ENCODE measurements at places on chromosomes 12 and 14.

- DNase-seq, result no peak
Observed at GRCh38 chr12:63163541-63163940, 12.5 kb upstream of the AVPR1A start.

- no peak for DNase-seq
Observed at GRCh38 chr14:100056964-100057795, 8.0 kb upstream of the EVL start.

GRCh38 chr12:69978020-69978419 lies 153.0 kb downstream of the MYRFL start:
- no peak for DNase-seq

DNA sequence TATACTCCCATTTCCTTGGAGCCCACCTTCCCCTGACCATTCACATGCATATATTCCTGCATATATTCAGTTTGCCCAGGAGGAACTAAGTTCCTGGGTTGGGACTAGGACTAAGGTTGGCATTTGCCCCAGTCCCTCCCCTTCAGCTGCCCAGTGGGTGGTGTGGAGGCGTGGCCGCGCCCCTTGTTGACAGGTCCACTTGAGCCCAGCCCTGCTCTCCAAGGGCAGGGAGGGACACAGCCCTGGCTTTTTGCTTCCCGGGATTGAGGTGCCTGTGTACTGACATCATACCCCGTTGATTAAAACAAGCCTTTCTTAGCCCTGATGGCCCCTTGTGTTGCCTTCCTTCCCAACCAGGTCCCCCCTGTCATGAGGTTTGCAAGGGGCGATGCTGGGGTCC lies 7.3 kb downstream of the ERBB3 start:
- no peak for DNase-seq

- DNase-seq, result no peak
Observed at GRCh38 chr12:107200394-107200793, 107.0 kb upstream of the CRY1 start.

GRCh38 chr14:91115986-91116770 lies 2.3 kb downstream of the DGLUCY start:
- DNase-seq, result no peak

GRCh38 chr12:57836442-57837375 lies 9.8 kb downstream of the CTDSP2 start:
- DNase-seq, result no peak

GRCh38 chr12:56461235-56462159 lies 6.9 kb upstream of the SPRYD4 start:
- DNase-seq, result no peak

- no peak for DNase-seq
Observed at GRCh38 chr14:48430805-48431204, 755.4 kb upstream of the MDGA2 start.

DNA sequence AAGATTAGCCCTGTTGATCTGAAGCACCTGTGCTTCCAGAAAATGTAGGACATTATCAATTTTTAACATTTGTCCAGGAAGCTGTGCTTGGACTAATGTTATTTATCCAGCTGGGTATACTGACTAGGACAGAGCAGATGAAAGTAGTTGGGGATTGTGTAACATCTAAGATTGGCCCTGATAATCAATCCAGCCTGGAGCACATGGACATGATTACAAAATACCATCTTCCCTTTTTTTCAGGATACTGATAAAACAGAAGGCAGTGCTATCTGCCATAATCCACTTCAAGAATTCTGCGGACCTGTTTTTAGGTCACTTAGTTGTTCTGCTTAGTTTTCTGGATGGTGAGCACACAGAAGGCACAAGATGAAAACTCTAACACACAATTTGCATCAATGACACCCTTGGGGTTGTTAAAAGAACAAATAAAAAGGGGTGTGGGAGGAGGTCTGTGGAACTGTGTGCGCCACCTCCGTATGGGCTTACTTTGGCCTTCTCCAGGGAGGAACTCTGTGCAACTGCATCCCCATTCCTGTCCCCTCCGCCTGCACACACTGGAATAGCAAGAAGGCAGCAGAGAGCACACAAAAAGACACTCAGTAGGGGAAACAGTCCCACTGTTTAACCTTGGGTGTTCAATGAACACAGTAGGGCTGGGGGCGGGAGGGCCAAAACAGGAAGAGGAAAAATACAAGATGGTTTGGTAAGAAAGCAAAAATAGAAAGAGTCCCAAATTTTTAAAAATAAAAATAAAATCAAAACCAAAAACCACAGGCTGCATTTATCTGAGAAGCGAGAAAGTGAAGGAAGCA lies 31.1 kb upstream of the DUSP6 start:
- no peak for DNase-seq

DNA sequence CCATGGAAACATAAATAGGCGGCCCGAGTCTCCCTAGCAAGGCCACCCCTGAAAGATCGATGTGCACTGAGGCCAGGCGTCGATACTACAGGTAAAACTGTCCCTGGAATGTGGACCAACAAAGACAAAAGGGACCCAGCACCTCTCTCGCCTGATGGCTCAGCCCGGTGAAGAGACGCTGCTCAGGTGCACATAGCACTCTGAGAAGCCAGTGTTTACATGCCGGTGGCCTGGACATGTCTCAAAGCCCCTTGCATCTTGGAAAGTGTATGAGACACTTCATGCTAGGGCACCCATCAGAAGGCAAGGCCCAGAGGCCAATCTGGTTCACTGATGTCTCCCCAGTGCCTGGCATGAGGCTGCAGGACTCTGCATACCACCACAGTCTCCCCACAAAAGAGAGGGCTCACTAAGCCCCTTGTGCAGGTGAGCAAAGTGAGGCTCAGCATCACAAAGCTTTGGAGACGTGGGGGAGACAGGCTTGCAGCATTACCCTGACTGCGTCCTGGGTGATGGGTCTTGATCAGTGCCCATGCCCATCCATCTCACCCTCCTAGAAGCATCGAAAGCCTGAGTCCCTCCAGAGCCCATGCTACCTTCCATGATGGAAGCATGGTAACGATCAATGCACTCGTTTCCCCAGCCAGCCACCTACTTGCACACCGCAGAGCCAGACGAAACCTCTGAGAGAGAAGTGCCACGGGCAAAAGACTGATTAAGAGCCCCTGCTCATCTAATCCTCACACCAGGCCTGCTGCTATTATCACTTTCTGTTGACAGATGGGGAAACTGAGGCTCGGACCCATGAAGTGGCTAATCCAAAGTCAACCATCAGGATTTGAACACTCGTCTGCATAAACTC lies 16.1 kb downstream of the BCL11B start:
- no peak for DNase-seq

GRCh38 chr12:2940564-2940963 lies 18.6 kb upstream of the TEAD4 start:
- DNase-seq, result no peak

- no peak for DNase-seq
Observed at GRCh38 chr12:112979041-112979680, 842 bp downstream of the OAS2 start.

GRCh38 chr12:105322070-105322469 lies 8.4 kb upstream of the C12orf75 start:
- DNase-seq, result peak; percentile 1

DNA sequence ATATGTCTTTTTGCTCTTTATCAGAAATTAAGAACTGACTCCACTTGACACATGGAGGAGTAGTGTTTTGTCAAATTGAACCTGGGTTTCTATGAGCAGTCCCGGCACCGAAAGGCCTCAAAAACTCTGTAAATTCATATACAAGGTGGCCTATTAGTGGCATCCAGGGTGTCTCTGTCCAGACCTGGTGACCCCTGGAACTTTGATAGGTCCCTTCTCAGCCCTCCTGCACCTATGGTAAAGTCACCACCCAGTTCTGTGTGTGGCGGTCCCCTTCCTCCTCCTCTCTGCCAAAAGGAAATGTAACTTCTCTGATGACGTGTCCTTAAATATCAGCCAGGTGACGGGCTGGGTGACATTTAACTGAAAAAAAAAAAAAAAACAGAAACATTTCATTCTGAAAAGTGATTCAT lies 204.0 kb upstream of the FOXN3 start:
- no peak for DNase-seq

DNA sequence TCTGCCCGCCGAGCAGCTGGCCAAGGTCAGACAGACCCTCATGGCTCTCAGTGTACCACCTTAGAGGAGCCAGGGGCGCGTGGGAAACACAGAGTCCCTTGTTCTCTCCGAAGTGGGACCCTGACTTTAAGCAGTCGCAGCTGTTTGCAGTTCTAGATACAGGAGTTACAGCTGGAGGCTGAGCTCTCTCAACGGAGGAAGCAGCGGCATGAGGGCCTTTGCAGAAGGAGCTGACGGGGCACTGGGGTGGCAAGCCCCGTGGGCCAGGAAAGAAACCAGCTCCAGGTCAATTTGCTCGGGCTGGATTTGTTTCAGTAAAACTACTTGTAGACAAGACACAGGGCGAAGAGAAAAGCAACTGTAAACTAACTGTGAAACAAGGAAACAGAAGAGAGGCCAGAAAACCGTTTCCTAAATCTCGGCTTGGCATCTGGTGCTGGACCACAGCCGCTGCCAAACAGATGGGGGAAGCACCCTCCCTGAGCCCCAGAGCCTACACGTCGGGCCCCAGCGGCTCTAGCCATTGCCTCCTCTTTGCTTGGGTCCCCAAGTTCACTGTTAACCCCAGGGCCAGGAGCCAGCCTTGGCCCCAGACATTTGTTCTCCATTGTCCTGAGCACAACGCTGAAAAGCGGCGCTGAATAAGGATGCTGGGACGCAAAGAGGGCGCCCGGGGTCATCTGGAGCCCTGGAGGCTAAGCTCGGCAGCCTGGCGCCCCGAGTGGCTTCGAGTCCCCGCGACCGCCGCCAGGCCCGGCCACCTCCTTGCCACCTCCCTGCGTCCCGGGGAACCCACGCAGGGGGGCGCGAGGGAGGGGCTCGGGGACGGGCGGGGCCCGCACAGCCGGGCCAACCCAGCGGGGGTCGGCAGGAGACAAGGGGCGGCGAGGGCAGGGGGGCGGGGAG lies 914 bp upstream of the PACS2 start:
- DNase-seq, result no peak

DNA sequence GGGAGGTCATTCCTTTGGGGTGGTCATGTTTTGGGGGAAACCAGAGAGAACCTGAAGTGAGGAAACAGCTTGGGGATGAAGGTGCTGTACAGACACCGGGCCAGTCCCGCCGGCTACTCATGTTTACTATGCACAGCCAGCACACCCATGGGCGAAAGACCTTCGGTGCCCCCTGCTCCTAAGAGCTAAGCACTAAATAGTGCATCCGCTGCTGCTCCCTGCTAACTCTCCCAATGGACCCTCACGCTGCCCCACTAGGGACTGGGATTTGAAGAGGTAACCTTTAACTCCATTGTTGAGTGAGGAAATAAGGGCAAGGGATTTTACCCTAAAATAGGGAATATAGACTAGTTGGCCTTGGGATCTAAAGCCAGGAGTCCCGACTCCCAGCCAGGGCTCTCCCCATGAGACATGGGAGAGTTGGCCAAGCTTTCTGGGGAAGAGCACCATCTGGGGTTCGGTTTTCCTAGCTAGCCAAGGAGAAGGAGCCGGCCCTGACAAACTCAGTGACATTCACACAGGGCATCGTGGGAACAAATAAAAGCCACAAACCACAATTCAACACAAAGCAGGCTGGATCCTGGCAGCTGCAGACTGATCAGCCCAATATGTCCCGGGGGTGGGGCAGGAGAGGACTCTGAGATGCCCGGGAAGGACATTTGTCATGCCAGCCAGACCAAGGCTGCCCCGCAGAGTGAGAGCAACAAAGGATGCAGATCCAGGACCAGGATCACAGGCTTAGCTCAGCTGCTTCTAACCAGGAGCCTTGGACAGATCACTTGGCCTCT lies 91.7 kb downstream of the SINHCAF start:
- peak; percentile 28 for DNase-seq

- DNase-seq, result no peak
Observed at GRCh38 chr12:126069549-126070165, 1004.4 kb downstream of the AACS start.

GRCh38 chr12:105100207-105100985 lies 7.1 kb upstream of the WASHC4 start:
- DNase-seq, result no peak

DNA sequence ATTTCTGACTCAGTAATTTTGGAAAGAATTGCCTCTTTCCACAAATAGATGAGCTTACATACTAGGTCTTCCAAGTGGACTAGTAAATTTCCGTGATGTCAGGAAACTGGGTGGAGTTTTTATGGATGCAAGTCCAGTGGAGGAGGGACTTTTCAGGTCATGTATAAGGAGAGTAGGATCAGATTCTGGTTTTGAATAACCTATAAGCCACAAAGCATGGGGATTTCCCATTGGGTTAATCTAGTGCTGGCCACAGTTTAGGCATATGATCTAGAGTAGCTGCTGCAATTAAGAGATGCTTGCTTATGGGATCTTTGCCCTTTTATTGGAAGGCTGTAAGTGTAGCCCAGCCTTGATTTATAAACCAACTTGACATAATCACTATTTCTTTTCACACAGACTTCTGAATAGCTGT lies 33.8 kb downstream of the STK38L start:
- DNase-seq, result peak; percentile 15

DNA sequence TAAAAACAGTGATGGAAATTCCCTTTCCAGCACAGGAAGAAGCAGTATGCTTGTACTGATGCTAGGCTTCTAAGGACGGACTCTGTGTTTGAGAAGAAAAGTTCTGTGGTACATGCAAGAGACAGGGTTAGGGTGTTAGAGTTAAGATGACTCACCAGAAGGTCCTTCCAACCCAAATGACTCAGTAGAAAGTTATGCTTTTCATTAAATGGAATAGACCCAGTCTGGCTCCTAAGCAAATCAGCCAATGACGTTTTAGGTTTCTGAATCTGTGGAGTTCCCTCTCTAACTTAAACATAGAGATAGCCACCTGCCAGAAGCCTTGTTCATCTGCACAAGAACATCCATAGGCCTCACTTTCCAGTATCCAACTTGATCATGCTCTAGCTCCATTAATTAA lies 5.7 kb downstream of the PTHLH start:
- no peak for DNase-seq

GRCh38 chr12:103547929-103548328 lies 39.1 kb upstream of the STAB2 start:
- DNase-seq, result no peak

GRCh38 chr12:131845121-131845520 lies 16.9 kb downstream of the MMP17 start:
- DNase-seq, result no peak

DNA sequence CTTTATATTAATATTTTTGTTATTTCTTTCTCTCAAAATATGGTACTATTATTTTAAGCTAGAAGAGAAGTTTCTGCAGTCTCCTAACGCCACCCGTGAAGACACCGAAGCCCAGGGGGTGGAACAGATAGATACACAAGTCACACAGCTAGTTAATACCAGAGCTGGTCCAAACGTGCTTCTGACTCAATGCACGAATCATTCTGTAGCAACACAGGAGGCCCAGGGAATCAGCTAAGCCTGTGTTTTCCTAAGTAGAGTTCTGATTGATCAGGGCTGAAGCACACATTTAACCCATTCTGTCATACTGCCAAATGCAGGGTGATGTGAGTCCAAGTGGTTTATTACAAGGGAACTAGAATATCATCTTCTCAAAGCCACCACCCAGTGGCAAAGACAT lies 116.9 kb upstream of the PWP1 start:
- DNase-seq, result no peak

DNA sequence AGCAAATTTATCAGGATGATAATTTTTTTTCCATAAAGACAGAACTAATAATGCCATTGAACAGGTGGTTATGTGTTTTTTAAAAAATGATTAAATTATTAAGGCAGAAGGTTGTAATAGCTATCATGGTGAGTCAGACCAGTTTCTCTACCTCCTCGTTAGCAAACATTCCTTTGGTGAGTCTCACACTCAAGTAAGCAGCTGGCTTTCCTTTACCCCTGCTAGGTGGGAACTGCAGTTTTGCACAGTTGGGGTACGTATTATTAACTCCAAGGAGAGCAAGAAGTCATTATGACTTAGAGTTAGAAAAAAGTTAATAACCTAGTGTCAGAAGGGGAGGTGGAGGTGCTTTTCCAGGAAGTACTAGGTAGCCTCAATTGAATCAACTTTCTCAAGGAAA lies 165.3 kb downstream of the SNAPC1 start:
- no peak for DNase-seq
